ENCODE measurements at places on chromosomes 1 and 21.

DNA sequence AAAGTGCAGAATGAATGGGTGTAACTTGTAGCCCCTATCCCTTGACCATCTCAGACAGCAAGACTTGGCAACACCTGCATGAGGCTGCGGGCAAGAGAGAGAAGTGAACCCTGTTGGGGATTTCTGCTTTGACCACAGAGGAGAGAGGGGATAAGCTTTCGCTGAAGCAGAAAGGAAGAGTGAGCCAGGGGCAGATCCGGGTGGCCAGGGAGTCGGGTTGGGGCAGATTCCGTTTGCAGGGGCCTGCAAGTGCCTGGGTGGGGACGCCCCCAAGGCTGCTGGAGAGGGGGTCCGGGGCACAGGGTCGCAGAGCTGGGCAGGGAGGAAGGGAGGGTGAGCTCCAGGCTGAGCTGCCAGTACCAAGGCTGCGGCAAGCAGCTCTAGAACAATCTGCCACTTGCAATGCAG lies 25.3 kb upstream of the PIK3CD start:
- DNase-seq = no peak

DNA sequence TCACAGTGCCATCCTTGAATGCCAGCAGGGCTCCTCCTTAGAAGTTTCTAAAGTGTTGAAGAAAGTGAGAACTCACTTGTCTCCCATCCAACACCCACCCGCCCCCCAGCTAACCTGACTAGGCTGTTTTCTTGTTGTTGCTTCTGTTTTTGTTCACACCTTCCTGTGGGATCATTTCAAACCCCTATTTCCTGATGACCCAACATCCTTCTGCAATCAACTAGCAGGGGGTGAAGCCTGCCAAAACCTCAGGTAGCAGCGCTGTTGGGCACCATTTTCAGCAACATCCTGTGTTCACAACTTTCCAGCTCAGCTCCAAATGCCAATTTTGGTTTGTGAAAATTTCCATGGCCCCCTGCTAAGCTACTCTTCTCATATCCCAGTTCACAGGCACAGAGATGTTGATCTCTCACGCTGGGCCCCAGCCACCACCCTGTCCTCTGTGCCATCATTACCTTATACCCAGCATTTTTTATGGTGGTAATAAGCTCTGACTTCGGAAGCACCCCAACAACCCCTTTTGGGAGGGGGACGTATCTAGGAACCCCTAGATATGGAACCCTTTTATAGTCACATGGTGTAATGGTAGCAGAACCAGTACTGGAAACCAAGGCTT lies 41.4 kb downstream of the CDC7 start:
- no peak for DNase-seq

DNA sequence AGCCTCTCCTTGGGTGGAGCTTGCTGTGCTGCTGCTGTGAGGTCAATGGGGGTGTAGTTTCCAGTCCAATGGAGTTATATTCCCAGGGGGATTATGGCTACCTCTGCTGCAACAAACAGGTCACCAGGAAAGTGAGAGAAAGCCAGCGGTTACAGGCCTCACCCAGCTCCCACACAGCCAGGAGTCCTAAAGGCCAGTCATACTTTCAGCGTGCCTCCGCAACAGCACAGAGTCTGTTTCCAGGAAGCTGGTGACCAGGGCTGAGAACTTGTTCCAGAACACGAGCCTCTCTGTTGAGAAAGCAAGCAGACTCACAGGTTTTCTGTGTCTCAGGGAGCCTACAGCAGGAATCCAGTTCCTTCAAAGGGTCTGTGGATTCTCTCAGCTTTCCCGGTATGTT lies 17.3 kb upstream of the OR2M5 start:
- DNase-seq = no peak

DNA sequence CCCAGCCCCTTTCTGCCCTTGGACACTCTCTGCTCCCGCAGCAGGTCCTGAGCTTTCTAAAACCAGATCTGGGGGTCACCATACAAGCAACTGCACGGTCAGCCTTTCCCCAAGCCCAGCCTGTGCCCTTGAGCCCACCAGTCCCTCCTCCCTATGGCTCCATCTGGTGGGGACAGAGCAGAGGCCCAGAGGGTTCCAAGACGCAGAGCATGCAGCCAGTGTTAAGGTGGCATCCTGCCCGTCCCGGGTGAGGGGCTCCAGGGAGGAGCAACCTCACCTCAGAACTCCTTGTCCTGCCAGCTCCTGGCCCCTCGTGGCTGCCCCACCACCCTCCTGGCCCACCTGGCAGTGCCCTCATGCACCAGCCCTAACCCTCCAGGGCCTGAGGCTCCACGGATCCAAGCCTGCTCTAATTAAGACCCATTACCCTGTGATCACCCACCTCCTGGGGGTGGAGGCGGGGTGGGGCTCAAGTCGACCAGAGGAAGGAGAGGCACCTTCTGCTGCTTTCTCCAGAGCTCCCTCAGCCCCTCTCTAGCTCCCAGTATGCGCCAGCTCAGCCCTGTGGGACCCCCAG lies 8.5 kb downstream of the CHD5 start:
- DNase-seq = no peak

GRCh38 chr1:85219853-85220610 lies 19.2 kb upstream of the SYDE2 start:
- no peak for DNase-seq

DNA sequence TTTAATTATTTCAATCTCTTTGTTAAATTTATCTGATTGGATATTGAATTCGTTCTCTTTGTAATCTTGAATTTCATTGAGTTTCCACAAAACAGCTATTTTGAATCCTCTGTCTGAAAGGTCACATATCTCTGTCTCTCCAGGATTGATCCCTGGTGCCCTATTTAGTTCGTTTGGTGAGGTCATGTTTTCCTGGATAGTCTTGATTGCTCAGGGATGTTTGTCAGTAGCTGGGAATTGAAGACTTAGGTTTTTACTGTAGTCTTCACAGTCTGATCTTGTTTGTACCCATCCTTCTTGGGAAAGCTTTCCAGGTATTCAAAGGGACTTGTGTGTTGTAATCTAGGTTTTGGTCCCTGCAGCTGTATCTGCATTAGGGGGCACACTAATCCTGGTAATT lies 6.8 kb upstream of the MTARC2 start:
- no peak for DNase-seq

DNA sequence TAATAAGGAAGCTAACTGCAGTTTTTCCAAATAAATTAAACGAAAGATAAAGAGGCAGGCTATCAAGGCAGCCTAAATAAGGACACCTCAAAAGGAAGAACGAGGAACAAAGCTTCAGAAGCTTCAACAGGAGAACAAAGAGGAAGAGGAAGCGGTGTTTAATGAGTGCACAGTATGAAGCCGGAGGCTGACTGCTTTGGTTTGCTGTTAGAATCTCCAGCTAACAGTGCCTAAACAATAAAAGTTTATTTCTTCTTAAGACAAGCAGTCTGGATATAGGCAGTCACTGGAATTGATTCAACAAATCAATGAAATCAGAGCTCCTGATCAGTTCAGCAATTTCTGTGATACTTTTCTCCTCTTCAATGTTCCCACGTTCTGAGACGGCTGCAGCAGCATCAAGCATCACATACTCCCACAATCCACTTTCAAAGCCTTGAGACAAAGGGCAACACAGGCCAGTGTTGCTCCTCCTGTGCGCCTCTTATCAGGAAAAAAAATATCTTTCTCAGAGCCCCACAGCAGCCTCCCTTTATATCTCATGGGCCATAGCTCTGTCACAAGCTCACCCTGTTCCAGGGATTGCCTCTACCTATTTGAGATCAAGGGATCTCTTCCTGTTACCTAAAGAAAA lies 365.6 kb upstream of the ST6GALNAC5 start:
- DNase-seq = no peak

DNA sequence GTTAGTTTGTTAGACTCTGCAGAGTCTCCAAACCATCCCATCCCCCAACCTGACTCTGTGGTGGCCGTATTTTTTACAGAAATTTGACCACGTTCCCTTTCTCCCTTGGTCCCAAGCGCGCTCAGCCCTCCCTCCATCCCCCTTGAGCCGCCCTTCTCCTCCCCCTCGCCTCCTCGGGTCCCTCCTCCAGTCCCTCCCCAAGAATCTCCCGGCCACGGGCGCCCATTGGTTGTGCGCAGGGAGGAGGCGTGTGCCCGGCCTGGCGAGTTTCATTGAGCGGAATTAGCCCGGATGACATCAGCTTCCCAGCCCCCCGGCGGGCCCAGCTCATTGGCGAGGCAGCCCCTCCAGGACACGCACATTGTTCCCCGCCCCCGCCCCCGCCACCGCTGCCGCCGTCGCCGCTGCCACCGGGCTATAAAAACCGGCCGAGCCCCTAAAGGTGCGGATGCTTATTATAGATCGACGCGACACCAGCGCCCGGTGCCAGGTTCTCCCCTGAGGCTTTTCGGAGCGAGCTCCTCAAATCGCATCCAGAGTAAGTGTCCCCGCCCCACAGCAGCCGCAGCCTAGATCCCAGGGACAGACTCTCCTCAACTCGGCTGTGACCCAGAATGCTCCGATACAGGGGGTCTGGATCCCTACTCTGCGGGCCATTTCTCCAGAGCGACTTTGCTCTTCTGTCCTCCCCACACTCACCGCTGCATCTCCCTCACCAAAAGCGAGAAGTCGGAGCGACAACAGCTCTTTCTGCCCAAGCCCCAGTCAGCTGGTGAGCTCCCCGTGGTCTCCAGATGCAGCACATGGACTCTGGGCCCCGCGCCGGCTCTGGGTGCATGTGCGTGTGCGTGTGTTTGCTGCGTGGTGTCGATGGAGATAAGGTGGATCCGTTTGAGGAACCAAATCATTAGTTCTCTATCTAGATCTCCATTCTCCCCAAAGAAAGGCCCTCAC lies at the start of gene OLIG2:
Gene OLIG2 (plus strand): TSS at position 447 of the 954 bp plus-strand sequence. CDS start 928 bp downstream, outside the sequence.
- DNase-seq = no peak

DNA sequence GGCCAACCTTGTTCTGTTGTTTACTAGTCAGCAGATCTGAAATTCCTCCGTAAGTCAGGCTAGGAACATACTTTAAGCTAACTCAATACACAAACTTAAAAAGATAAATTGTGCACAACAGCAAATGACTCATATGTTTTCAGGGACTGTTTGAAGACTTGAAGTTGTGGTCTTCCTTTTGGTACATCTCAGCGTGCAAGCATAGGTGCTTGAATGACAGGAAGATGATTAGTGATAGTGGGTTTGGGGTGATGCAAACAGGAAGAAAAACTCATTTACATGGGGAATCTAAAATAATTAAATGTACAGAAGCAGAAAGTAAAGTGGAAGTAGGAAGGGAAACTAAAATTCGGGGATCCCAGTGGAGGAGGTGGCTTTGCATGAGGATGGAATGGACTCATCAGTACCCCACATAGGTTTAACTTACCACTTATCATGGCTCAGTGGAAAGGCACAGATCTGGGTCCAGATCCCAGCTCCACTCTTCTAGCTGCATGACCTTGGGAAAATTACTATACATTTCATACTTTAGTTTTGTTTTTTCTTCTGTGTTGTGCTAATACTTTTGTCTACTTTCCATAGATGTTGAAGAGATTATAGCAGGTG lies 122.3 kb downstream of the XCL2 start:
- DNase-seq = no peak

GRCh38 chr1:182965096-182965495 lies 12.1 kb upstream of the SHCBP1L start:
- DNase-seq = no peak

- DNase-seq = no peak
Observed at GRCh38 chr1:7390604-7391000, 380.5 kb upstream of the VAMP3 start.

DNA sequence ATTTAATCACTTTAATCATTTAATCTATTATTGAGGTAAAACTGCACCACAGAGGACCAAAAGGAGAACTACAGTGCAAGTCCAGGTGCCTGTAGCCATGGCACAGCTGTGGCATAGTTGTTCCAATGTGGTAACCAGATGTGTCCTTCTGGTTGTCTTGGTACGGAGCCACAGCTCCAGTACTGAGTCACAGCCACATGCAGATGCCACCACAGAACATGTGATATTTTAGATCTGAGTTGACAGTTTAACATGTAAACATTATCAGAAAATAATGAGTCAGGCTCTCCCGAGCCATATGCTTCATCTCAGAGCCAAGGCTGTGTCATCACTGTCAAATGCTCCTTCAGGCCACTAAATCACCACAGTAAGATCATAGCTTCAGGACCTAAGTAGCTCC lies 56.4 kb upstream of the RGS7 start:
- DNase-seq = no peak

GRCh38 chr1:84698151-84699110 lies 8.2 kb upstream of the SSX2IP start:
- no peak for DNase-seq

GRCh38 chr1:55280731-55281130 lies 65.6 kb upstream of the USP24 start:
- DNase-seq = no peak

GRCh38 chr21:43699933-43700599 lies 18.9 kb upstream of the PDXK start:
- DNase-seq = no peak

DNA sequence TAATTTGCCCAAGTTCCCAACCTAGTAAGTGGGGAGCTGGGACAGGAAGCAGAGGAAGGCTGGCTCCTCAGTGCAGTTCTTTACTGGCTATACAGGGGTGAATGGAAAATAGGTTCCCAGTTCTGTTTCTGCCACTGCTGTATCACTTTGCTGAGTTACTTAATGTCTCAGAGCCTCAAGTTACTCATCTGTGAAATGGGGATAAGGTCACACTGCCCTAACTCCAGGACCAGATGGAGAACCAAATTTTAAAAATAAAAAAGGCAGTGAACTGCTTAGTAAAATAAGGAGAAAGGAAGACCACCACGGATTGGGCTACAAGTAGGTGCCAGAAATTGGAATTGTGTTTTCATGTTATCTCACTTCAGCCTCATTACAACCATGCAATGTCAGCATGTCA lies 147.8 kb downstream of the OMA1 start:
- DNase-seq = no peak

DNA sequence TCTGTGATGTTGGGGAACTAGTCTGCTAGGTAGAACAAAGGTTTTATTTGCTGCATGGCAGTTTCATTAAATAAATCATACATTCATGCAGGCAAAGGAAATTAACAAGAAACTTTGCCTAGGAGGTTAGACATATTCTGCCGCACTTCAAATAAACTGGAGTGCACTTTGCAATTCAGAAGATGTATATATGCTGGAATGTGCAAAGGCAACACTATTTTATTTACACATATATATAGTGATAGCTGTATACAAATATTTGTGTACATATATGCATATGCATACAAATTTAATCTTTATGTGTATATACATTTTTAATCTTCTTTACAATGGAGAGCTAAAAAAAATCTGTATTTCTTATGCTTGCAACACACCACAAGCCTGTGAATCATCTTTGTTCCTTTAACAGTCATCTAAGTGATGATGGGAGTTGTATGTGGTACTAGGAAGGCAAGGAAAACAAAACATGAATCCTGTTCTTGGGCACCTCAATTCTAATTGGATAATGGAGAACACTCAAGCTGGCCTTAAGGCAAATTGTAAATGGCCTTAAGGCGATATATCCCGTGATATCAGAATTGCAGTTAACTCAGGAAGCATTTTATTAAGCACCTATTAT lies 605.8 kb upstream of the CAMK1G start:
- no peak for DNase-seq

DNA sequence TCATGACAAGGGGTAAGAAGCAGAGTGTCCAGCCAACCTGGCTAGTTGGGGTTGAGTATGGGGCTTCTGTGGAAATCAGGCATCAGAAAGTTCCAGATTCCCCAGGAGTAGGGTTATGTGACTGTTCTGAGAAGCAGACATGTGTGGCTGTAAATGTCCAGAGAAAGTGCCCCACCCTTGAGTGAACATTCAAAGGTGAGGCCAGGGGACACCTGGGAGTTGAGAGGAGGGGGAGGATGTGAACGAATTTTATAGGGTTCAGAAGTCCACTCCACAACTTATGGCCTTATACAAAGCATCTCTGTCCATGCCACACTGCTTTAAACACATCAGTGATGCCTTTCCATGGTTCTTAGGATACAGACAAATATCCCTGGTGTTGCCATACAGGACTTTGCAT lies 133.3 kb downstream of the IGSF21 start:
- no peak for DNase-seq

GRCh38 chr1:23188434-23188884 lies 19.8 kb upstream of the LUZP1 start:
- no peak for DNase-seq

Measured in stimulated activated CD8-positive, alpha-beta memory T cell treated with anti-CD3 and anti-CD28 coated beads, Interleukin-12 subunit alpha, Interleukin-12 subunit beta, amount 100 ng/mL, for 4 hours (primary cell).